Renal cortical epithelial cell (primary cell): ENCODE measurements at places on chromosomes 4 and X. TPM values are rescaled to one million over a fixed set of nuclear protein-coding genes. Genes with fewer than 3 reads are reported as not detected.

DNA sequence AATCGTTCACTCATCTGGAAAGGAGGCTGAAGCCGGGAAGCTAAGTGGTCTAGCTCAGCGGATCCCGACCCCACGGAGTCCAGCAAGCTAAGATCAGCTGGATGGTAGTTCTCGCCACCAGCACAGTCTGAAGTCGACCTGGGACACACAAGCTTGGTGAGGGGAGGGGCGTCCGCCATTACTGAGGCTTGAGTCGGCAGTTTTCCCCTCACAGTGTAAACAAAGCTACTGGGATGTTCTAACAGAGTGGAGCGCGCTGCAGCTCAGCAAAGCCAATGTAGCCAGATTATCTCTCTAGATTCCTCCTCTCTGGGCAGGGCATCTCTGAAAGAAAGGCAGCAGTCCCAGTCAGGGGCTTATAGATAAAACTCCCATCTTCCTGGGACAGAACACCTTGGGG lies 555.4 kb downstream of the BCOR start:
- DNase-seq, result no peak

ETDA gene
- total RNA-seq, result not detected in 2 replicates

GRCh38 chrX:72306851-72307645 lies 1.3 kb upstream of the CITED1 start:
- peak; percentile 50 for DNase-seq

DNA sequence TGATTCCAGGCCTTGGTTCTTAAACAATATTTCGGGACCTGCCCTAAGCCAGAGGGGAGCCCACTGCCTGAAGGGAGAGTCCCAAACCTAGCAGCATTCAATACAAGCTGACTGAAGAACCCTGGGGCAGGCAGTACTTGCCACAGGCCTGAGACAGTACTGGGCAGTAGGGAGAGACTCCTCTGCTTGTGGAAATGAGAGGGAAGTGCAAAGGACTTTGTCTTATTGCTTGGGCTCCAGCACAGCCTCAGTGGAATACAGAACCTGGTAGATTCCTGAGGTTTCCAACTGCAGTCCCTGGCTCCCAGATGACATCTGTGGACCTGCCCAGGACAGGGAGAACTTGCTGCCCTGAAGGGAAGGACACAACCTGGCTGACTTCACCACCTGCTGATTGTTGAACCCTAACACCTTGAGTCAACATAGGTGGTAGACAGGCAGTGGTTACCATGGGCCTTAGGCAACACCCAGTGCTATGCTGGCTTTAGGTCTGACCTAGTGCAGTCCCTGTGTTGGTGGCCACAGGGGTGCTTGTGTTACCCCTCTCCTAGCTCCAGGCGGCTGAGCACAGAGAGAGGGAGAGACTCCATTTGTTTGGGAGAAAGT lies 20.3 kb upstream of the ABCG2 start:
- peak; percentile 26 for DNase-seq

AMER1 gene
- total RNA-seq, result 1.2 and 4.4 TPM in 2 replicates

TRAM1L1 gene
- 3.6 and 5.2 TPM in 2 replicates for total RNA-seq

- DNase-seq, result peak; percentile 22
These were observed at the start of gene SPOCK3 for GRCh38 chr4:167234316-167234881. Gene SPOCK3, minus strand, starts transcription at chr4:167234494.

- DNase-seq, result no peak
These were observed 191.4 kb downstream of the COL25A1 start for GRCh38 chr4:109111031-109111430.

GRCh38 chr4:146458594-146458993 lies 63.1 kb downstream of the SLC10A7 start:
- no peak for DNase-seq

DNA sequence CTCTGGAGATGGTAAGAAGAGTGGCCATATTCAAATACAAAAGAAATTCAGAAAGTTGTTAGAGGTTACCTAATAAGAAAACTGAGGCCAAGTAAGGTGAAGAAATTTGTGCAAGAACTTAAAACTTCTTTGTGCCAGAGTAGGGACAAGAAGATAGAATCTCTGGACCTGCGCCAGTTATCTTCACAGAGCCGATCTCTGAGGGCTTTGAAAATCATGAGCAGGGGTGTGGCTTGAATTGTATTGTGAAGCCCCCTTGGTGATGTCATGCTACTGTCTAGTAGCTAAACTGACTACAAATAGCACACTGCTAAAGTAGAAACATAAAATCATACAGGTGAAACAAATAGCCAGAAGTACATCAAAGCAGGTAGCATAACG lies 184.6 kb downstream of the UGT8 start:
- DNase-seq, result no peak

BEX2 gene
- 18.0 and 26.9 TPM in 2 replicates for total RNA-seq

TXK gene
- 2.6 and 4.7 TPM in 2 replicates for total RNA-seq
